Effector memory CD4-positive, alpha-beta T cell (primary cell): ENCODE measurements at places on chromosomes 2 and 18.

GRCh38 chr2:172011812-172012575 lies 12.2 kb downstream of the METAP1D start:
- DNase-seq: no peak

- no peak for DNase-seq
These were observed 11.1 kb upstream of the FBXO11 start for GRCh38 chr2:47917276-47917961.

DNA sequence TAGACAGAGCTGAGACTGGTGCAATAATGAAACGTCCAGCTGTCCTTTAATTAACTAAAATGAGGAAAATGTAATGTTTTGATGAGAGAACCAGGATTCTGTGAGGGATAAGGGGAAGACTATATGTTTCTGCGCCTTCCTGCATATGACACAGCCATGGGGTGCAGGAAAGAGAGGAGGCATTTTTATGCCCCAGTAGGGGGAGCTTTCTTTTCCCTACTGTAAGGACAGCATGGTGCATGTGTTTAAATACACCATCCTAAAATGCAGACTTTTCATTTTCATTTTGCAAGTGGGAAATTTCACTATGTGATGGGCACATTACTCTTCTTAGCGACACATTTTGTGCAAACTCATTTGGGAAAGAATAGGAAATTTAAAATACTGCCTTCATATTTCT lies 446.1 kb downstream of the ARHGAP15 start:
- no peak for DNase-seq

DNA sequence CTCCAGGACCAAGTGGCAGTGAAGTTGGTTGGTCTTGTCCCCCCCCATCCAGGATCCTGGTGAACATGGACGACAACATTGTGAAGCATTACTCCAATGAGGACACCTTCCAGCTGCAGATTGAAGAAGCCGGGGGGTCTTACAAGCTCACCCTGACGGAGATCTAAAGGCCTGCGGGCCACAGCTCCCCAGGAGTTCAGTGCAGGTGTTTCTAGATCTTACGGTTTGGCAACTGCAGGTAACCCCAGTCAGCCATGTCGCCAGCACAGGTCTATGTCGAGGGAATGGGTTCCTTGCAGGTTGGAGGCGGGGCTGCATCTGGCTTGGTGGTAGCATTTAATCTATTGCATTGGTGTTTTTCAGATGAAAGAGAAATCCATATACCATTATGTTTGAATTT lies 42.8 kb upstream of the KLF11 start:
- no peak for DNase-seq

GRCh38 chr18:63291278-63291677 lies 28.3 kb downstream of the BCL2 start:
- DNase-seq: no peak

DNA sequence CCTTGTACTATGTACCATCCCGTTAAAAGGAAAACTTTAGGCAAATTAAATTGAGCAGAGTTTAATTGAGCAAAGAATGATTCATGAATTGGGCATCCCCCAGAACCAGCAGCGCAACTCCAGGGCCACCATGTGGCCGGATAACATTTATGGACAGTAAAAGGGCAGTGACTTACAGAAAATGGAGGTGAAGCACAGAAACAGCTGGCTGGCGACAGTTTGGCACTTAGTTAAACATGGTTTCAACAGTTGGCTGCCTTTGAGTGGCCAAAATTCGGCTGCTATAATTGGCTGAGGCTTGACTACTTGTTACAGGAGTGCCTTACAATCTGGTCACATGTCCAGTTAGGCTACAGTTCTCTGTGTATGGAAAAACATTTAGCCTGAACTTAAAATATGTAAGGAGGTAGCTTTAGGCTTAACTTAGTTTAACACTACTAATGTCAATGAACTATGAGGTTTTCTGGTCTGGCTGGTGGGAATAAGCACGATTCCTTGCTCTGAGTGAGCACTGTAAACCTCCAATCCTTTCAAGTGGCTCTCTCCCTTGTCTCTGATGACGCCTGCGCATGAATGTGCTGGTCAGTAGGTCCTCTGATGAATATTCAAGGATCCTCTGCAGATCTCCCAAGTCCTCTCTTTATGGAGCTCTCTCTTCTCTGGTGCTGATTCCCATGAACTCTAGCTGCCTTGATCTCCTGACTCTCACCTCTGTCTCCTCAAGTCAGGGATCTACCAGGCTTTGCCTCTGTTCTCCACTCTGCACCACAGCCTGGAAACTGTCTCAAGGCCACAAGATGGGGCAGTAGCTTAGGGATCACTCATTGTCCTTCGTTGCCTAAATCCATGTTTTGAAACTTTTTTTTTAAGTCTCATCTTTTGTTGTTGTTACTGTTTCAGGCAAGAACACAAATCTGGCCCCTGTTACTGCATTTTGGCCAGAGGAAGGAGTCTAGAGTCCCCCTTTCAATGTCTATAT lies 24.4 kb upstream of the RAB31 start:
- no peak for DNase-seq

- DNase-seq: no peak
These were observed 27.8 kb upstream of the SLC9A2 start for GRCh38 chr2:102591491-102592045.

- DNase-seq: no peak
These were observed 135.9 kb downstream of the ALPK2 start for GRCh38 chr18:58492891-58493469.

- no peak for DNase-seq
These were observed 19.9 kb downstream of the ERMN start for GRCh38 chr2:157305723-157306110.

GRCh38 chr2:234601213-234601612 lies 104.3 kb upstream of the ARL4C start:
- no peak for DNase-seq

GRCh38 chr2:121689356-121689755 lies 40.1 kb upstream of the CLASP1 start:
- DNase-seq: no peak

GRCh38 chr2:149448315-149448714 lies 117.9 kb downstream of the LYPD6 start:
- no peak for DNase-seq

- DNase-seq: no peak
These were observed 33.7 kb upstream of the FAM98A start for GRCh38 chr2:33632831-33633230.

DNA sequence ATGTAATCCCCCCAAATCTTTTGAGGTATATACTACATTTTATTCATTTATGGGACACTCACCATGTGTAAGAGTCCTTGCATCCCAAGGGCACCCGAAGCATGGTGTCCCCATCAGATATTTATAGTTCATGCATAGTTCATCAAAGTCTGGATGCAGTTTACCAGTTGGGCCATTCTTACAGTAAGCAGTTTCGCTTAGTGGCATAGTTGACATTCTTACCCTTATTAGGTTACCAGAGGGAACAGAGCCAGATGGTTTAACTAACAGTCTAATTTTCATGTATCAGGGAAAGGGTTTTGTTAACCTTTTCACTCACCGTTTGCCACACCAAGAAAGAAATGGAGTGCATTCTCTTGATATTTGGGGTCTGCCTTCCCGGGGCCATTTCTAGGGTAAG lies 7.1 kb downstream of the ZNF407 start:
- no peak for DNase-seq

DNA sequence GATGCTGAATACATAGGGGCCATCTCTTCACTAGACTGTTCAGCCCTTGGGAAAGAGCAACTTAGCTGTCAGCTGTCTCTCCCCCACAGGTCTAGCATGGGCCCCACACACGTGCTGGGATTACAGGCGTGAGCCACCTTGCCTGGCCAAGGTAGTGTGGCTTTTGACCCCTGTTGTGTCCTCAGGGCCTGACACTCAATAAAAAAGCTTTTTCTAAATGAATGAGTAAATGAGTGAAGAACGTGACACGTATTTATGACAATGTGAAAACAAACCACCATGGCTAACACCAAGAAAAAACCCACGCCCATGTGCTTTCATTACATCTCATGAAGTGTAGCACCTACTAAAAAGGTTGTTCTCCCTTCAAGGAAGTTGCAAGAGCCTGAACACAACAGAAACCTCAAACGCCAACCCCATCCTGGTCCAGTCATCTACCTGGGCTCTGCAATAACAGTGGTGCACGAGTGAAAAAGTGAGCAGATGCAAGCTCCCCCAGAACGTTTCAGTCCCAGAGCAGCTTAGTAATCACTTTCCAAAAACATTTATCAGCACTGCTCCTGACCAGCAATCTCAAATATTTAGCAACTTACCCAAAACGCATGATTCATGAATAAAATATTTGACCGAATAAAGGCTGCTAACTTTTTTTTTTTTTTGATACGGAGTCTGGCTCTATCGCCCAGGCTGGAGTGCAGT lies 3.4 kb downstream of the WDFY1 start:
- no peak for DNase-seq

DNA sequence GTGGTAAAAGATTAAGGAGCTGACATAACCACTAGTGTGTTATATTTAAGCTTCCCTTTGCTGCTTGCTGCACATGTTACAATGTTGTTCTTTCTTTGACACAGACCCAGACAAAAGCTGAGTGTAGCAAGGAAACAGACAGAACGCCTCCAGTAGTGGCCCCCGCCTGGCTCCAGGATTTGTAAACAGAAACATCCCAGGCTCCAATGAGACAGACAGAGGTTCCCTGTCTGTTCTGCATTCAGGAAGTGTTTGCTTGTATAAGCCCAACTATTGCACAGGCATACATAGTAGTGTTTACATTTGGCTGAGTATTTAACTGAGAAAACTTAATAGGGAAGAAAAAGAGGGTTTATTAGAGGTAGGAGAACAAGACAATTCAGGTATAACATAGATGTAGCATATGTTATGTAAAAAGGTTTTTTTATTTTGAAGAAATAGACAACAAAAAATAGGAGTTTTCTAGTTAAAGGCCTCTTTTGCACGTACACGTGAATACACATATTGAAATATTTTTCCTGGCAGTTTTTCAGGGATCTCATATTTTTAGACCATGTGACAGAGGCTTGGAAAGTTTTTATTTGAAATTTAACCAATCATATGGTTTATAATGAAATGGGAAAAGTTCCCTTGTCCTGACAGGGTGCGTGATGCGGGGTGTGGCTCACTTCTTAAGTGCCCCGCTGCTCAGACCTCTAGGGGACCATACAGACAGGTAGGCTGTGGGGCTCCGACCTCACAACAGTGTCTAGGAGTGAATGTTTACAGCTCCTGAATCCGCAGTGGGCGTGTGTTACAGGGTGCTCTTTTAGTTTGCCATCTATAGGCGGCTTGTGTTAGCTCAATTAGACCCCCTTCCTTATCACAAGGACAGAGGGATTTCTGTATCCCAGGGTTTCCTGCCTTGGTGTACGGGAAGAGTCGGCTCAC lies 118.4 kb downstream of the BMPR2 start:
- no peak for DNase-seq

GRCh38 chr2:163155279-163155883 lies 316.8 kb upstream of the KCNH7 start:
- no peak for DNase-seq

DNA sequence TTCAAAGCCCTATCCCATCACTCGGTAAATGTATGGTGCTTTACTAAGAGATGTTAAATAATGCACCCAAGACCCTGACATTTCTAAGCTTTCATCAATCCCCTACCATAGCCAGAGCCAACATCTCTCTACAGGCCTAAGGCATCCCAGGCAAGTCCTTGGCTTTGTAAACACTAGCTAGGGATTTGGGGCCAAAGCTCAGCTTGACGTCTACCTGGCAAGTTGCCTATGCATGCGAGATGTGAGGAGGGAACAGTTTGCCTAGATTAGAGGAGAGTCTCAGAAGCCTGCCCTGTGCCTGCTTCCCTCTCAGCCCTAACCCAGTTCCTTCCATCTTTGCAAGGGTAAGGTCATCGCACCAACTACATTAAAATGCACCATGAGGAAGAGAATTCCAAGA lies 221.5 kb upstream of the NCKAP5 start:
- DNase-seq: no peak

DNA sequence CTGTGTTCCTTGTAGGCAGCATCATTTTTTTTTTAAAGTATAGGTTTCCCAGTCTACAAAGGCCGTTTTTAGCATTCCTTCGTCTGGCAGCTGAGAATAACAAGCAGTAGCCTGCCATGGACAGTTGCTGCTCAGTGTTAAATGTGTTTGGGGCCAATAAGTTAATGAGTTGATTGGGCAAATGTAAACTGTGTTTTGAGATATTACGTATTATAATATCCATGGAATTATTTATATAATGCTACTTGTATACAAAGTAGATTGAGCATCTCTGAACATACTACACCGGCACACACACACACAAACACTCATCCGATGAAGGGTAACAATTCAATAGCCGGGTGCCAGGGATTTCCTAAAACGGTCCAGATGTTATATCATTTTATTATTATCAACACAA lies 97.2 kb downstream of the IRS1 start:
- DNase-seq: no peak

GRCh38 chr2:18626256-18626668 lies 36.9 kb upstream of the NT5C1B start:
- DNase-seq: no peak
